ENCODE measurements at places on chromosomes 1 and 21.

DNA sequence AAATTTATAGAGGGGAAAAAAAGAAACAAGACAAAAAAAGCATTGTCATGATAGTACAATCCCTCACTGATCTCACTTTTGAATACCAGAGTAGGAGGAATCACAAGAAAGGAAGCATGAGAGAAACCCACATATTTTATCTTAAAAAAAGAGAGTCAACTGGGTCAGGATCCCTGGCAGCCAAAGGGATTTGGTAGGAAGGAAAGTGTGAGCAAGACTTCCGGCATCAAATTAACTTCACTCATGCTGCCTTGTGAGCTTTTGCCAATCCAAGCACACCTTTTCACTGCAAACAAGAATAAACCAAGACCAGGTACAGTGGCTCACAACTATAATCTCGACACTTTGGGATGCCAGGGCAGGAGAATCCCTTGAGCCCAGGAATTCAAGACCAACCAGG lies 53.1 kb downstream of the SLC9C2 start:
- no peak for DNase-seq

- no peak for DNase-seq
These were observed 4.1 kb upstream of the ITGB2 start for GRCh38 chr21:44924606-44925377.

- no peak for DNase-seq
These were observed 12.3 kb upstream of the LYPLAL1 start for GRCh38 chr1:219161371-219161770.

GRCh38 chr1:62382658-62382955 lies 54.2 kb upstream of the USP1 start:
- DNase-seq: no peak

DNA sequence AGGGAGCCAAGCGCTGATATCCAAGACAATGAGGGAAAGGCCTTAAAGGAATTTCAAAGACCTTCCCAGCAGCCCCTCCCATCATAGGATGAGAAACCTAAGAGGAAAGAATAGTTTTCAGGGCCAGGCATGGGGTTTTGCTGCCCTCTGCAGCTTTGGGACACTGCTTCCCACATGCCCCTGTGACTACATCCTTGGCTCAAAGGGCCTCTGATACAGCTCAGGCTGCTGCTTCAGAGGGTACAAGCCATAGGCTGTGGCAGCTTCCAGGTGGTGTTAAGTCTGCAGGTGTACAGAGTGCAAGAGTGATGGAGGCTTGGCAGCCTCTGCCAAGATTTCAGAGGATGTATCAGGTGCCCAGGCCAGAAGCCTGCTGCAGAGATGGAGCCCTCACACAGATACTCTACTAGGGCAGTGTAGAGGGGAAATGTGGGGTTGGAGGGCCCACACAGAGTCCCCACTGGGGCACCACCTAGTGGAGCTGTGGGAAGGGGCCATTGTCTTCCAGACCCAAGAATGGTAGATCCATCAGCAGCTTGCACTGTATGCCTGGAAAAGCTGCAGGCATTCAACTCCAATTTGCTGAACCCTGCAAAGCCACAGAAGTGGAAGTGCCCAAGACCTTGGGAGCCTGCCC lies 125.8 kb downstream of the SLC45A1 start:
- no peak for DNase-seq

GRCh38 chr1:62765981-62766380 lies 18.0 kb upstream of the ATG4C start:
- DNase-seq: no peak

GRCh38 chr1:70220517-70221237 lies 503 bp upstream of the SRSF11 start:
- DNase-seq: no peak

GRCh38 chr1:228923973-228924686 lies 188.9 kb downstream of the RHOU start:
- no peak for DNase-seq

- DNase-seq: no peak
These were observed 45.2 kb downstream of the SLC44A3 start for GRCh38 chr1:94865360-94865759.

DNA sequence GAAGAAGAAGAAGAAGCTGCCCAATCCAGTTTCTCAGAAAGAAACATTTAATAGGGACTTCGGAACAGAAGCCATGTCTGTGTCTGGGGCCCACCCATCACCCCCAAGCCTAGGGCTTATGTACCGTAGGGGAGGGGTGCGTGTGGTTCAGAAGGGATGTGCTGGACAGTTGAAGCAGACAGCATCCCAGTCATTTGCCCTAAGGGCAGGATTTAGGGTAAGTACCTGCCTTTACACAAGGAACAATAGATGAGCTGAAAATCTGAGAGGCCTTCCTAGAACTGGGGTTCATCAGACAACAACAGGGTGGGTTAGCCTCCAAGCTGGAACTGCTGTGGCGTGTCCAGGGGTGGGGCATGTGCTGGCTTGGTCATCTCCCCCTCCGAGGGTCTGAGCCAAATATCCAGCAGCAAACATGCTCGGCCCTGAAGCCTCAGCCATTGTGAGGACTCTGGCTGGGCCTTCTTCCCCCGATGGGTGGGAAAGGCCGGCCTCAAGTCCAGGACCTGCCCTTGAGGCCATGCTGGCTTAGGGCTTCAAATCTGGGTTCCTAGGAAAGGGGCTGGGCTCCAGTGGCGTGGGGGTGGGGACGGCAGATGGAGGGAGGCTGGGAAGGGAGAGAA lies 12.1 kb downstream of the CSTB start:
- no peak for DNase-seq

DNA sequence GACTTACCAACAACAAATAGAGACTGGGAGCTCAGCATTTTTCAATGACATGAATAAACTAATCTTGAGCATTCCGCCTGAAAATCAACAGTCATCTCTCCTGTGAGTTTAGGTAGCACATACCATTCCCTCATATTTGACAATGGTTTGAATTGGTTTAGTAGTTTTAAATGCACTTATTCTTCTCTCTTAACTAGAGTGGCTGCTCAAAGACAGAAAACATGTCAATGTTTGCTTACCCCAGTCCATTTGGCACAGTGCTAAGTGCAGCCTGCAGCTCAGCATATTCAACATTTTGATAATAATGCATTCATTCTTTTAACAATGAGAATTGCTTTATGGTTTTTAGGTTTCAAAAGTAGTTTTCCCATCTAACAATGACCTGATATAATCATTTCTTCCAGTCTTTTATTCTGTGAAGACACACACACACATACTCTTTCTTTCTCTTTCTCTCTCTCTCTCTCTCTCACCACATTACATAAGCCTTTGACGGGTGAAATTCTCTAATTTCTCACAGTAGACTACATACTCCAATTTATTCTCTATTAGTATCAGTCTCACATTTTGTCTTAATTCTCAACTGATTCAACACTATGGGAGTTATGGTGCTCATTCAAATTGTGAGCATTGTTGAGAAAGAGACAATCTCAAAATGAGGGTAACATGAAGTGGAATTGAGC lies 432.3 kb downstream of the LRRIQ3 start:
- no peak for DNase-seq

- no peak for DNase-seq
These were observed 11.9 kb downstream of the F5 start for GRCh38 chr1:169574336-169574735.

GRCh38 chr1:93672069-93672468 lies 9.6 kb downstream of the BCAR3 start:
- DNase-seq: no peak

DNA sequence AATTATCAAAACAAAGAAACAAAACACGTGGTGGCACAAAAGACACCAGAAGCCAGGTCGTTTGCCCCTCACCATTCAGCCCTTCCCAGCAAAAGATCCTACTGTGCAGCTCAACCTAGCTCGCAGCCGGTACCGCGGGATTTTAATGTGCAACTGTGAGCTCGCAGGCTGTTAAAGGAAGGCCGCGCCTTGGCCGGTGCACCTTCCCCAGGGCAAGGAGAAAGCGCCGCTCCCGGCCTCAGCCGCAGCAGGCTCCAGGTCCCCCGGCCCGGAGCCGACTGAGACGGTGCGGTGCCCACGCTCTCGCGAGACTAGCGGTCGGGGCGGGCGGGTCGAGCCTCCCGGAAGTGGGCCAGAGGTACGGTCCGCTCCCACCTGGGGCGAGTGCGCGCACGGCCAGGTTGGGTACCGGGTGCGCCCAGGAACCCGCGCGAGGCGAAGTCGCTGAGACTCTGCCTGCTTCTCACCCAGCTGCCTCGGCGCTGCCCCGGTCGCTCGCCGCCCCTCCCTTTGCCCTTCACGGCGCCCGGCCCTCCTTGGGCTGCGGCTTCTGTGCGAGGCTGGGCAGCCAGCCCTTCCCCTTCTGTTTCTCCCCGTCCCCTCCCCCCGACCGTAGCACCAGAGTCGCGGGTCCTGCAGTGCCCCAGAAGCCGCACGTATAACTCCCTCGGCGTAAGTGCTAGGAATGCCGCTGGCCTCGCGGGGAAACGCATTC lies at the start of gene AGL:
TSS of gene AGL (plus strand) at position 618 of the 715 bp plus-strand sequence. CDS start 682 bp downstream, outside the sequence.
- DNase-seq: peak; percentile 77

DNA sequence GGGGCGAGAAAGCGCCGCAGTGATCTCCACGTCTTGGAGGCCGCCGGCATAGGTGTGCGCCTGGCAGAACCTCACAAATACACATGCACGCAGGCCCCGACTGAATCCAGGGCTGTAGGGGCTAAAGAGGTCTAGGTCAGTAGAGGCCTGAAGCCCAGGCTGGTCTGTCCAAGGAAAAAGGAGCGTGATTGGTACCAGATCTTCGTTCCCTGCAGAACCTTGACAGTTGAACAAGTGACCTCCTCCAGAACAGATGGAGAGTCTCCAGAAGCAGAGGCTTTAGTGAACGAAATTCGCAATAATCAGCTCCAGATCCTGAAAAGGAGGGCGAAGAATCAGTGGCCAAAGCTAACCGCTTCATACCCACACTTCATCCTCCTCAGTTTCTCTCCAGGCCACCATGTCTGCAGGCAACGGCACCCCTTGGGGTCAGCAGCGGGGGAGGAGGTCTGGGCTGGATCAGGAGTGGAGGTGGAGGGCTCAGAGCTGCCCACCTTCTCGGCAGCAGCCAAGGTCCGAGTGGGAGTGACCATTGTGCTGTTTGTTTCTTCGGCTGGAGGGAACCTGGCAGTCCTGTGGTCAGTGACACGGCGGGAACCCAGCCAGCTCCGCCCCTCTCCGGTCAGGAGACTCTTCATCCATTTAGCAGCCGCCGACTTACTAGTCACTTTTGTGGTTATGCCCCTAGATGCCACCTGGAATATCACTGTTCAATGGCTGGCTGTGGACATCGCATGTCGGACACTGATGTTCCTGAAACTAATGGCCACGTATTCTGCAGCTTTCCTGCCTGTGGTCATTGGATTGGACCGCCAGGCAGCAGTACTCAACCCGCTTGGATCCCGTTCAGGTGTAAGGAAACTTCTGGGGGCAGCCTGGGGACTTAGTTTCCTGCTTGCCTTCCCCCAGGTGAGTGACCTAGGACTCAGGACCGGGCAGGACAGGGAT lies 749 bp upstream of the PEX11B start:
- no peak for DNase-seq

- DNase-seq: no peak
These were observed 177.1 kb upstream of the RAB4A start for GRCh38 chr1:229093609-229094336.

DNA sequence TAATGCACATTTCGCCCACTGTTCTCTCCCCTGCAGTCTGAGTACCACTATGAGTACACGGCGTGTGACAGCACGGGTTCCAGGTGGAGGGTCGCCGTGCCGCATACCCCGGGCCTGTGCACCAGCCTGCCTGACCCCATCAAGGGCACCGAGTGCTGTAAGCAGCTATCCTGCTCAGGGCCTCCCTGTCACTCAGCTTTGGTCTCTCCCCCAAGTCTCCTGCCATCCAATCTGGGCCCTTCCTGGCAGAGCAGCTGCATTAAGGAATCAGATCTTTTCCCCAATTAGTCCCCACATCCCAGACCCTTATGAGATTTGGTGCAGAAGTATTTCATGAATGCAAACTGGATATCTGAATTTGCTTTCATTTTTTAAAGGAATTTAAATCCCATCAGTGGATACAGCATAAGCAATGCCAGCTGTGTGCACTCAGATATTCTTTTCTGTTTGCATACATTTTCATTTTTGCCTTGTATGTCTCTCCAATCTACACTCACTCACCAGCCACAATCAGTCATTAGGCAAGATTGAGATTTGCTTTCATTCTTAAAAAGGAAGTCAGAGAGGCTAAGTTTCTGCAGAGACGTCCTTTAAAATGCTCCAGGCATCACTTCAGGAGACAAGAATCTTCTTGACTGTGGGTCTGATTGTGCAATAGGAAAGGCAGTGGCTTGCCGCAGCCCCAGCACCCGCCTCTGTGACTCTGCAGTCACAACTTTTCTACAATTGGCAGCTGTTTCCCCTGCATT lies 48.1 kb downstream of the ELAPOR1 start:
- DNase-seq: peak; percentile 11

GRCh38 chr1:157240495-157241184 lies 102.4 kb upstream of the ETV3 start:
- no peak for DNase-seq

- no peak for DNase-seq
These were observed 42.7 kb upstream of the LIN9 start for GRCh38 chr1:226351709-226352108.

- no peak for DNase-seq
These were observed 6.0 kb downstream of the DENND1B start for GRCh38 chr1:197769287-197769686.

DNA sequence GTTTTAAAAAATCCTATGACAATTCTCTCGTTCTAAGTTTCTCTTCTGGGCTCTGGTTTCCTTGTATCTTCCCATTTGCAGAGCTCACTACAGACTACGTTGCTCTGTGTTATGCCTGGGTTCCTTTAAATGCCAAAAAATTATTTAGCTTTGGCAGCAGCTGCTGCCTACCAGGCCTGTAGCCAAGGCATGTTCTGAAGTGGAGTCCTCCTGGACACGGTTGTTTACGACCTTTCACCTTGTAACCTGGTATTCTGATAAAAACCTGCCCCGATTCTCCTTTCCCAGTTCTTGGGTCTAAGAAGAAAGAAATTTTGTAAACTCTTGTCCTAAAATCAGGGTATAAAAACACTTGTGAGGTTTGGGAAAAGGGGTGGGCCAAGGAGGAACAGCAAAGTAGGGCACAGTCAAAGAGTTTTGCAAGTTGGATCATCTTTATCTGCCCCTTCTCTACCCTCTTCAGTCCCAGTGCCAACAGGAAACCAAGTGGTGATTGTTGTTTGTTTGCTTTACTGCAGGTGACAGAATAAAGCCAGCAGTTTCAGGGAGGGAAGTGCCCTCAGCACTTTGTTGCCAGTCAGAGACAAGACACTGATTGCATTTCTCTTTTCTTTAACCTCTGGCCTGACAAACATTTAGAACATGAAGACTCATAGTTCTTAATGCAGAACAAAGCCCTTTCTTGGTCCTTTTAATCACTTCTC lies 3.1 kb upstream of the TXNIP start:
- no peak for DNase-seq

- no peak for DNase-seq
These were observed 2.4 kb upstream of the RAB4A start for GRCh38 chr1:229268505-229268904.

- DNase-seq: no peak
These were observed 427 bp downstream of the AKR7A2 start for GRCh38 chr1:19311503-19311930.

- DNase-seq: no peak
These were observed 212.6 kb downstream of the COL24A1 start for GRCh38 chr1:85943945-85944344.

DNA sequence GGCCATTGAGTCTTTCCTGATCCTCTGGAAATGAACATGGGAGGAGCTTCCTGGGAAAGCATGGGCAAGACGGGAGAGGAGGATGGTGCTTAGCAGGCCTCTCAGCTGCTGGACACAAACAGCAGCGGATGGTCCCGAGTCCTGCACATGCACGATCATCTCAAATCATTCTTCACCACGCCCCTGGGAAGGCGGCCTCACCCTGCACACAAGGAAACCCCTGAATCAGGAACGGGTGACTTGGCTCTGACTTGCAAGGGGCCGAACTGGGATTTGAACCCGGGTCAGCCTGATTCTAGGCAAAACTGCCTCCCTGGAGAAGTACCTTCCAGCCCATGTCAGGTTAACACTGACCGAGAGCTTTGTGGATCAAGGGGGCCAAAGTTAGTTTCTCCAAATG lies 134.8 kb upstream of the WNT4 start:
- no peak for DNase-seq
